Lower leg skin (tissue), 4 donors: ENCODE measurements at places on chromosomes 5 and 9. TPM values are rescaled to one million over a fixed set of nuclear protein-coding genes. Genes with fewer than 3 reads are reported as not detected.

- no peak for DNase-seq
Measured at GRCh38 chr5:82393951-82394350, 115.8 kb upstream of the RPS23 start.

- no peak for DNase-seq
Measured at GRCh38 chr5:55324815-55325418, 17.1 kb downstream of the MTREX start.

GRCh38 chr5:173885475-173886010, 2.6 kb upstream of the CPEB4 start:
- no peak for DNase-seq

DNA sequence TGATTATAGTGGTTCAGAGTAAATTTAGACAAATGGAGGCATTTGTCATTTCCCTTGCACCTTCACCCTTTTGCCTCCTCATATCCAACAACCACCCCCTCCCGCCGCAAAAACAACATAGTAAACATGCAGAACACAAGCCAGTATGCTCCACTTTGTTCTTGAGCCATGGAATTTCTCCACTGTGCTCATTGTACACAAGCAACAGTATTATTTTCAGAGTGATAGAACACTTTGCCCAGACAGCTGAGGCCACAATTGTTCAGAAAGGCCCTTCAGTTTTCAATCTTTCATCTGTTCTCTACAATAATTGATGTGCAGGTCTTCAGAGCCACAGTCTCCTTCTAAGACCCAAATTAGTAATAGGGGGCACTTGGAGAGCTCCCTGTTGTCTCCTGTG, 272.8 kb upstream of the SLC30A5 start:
- no peak for DNase-seq

DNA sequence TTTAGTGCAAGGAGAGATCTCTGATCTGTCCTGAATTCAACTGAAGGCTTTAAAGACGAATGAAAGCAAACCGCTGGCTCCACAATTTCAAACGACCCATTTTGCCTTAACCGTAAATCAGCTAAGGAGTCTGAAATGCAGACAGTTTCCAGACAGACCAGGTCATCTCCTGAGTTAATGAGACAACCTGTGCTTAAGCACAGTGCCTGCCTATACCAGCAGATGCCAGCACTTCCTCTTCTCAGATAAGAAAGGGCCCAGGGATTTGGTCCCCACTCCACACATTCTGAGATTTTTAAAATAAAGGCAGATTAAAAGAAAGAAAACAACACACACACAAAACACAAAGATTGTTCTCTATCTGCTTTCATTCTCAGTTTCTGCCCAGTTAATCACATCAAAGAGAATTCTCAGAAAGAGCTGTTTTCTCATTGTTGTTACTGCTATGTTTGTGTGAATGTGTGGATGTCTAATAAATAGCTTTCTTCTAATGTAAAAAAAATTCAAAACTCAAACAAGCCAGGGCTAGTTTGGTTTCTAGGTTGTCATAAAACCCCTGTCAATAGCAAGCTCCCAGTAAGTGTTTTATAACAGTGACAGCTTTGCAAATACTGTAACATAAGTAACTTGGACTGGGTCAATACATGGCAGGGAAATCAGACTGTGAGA, 157.7 kb upstream of the SLC24A2 start:
- DNase-seq: no peak

GRCh38 chr5:82339792-82340191, 61.6 kb upstream of the RPS23 start:
- no peak for DNase-seq

GRCh38 chr5:66945389-66946349, 250.9 kb downstream of the CD180 start:
- DNase-seq: no peak

DNA sequence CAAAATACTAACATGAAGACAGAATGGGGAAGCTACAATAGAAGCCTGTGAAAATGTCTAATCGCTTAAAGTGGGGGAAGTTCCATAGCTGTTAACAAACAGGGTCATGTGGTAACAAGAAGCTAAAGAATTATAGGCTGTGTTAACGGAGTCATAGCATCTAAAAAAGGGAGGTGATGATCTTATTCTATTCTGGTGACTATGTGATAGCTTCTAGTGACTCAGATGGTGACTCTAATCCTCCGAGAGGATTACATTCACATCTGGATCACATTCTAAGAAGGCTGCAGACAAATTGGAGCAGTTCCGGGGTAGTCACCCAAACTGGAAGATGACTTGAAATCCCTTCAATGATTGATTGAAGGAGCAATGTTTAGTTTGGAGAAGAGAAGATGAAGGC, 142.1 kb downstream of the LIFR start:
- no peak for DNase-seq

GRCh38 chr5:110940136-110940535, 131.4 kb upstream of the TSLP start:
- DNase-seq: no peak

GRCh38 chr5:37619353-37619752, 220.5 kb downstream of the GDNF start:
- DNase-seq: no peak

GRCh38 chr5:127586066-127586770, 62.7 kb upstream of the CTXN3 start:
- no peak for DNase-seq

GRCh38 chr5:848671-849111, 2.1 kb downstream of the ZDHHC11 start:
- no peak for DNase-seq

DNA sequence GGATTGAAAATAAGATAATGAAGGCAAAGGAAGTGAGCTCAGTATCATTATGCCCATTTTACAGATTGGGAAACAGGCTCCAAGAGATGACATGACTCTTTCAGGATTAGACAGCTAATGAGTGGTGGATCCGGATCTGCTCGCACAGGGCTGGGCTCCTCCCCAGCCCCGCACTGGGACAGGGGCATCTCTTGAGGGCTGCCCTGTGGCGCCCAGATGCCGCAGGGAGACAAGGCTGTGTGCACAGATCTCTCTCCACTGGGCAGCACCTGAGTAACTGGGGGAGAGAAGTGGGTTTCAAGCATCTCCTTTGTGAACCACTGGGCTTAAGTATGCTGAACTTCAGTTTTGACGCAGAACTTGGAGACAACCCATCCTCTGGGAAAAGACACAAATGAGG, 43.9 kb downstream of the ADAMTS2 start:
- peak; percentile 32 for DNase-seq

GRCh38 chr5:1268666-1269065, 26.2 kb downstream of the TERT start:
- DNase-seq: no peak

- DNase-seq: no peak
Measured at GRCh38 chr9:129338724-129339430, 160.8 kb upstream of the IER5L start.

- no peak for DNase-seq
Measured at GRCh38 chr5:61306531-61307131, 25.4 kb upstream of the ZSWIM6 start.

DNA sequence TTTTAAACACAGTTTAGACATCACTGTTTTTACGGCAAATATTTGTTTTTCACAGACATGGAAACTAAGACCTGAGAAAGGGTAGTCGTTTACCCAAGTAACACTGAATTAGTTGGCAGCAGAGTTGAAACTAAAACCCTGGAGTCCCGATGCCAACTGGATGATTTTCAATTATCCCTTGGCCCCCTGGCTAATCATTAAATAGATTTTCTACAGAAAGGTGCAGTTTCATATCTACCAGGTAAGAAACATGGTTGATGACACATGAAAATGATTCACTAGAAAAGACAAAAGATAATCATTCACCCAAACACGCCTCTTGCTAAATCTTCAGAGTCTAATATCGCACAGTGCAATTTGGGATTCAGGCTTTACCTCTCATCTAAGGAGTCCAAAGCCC, 136.9 kb downstream of the SEMA5A start:
- DNase-seq: no peak

DNA sequence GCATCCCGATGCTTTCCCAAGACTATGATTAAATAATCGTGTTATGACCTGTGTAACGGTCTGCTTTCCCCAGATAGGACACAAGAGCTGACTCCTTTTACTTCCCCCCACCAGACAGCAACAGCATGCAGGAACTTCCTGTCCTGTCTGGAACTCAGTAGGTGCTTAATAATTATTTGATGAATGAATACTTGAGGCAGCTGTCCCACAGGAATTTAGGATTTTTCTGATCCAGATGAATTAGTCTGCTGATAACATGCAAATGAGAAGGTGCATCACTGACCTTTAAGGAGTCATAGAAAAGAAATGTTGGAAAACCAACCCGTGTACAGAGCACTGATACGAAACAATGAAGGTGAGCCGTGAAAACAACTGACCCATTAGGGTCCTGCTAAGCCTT, 12.2 kb downstream of the RNF130 start:
- DNase-seq: no peak

DNA sequence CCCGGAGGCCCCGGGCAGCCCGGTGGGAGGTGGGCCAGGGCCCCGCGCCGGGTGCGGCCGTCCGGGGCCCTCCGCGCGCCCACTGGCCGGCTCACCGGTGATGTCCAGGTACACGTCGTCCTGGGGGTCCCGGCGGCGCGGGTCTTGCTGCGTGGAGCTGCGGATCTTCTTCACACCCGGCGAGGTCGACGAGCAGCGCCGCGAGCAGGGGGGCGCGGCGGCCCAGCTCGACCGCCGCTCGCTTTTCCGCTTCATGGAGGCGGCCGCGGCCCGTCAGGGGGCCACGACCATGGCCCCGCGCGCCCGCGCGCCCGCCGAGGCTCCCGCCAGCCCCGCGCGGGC, 548 bp downstream of the CDC14B start:
- DNase-seq: no peak

DNA sequence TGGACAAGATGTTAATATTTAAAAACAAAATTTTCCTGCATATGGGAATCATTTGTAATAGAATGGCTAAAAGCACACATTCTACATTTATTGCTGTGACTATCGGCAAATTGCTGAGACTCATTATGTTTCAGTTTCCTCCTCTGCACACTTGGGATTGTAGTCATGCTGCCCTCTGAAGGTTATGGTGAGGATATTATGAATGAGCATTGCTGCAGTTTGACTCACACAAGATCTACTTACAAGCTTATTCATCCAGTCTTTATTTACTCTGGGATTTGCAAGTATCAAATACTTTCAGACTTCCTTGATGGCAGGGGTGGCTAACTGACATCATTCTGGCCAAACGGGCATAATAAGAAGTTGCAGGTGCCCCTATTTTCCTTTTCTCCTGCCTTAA, 9.5 kb upstream of the NFIL3 start:
- no peak for DNase-seq

- no peak for DNase-seq
Measured at GRCh38 chr5:158381614-158382160, 522.7 kb upstream of the CLINT1 start.

DNA sequence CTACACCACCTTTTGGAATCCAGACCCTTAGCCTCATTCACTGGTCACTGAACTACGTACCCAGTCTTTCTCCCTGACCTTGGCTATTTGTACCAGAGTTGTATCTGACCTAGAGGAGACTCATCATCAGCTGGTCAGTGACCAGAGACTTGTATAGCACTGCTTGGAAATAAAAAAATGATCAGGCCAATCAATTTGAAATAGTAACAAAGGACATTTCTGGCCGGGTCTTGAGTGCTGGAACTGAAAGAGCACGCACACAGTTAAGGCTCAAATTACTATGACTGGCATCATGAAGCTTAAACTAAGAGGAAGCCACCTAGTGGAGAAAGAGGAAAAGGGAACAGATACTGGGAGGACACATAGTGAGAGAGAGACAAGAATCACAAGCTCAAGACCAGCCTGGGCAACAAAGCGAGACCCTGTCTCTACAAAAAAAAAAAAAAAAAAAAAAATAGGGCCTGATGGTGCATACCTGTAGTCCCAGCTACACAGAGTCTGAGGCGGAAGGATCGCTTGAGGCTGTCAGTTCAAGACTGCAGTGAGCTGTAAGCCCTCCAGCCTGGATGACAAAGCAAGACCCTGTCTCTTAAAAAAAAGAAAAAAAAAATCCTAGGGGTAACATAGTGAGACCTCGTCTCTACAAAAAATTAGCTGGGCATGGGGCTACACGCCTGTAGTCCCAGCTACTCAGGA, 12.8 kb upstream of the SRP19 start:
- DNase-seq: no peak

DNA sequence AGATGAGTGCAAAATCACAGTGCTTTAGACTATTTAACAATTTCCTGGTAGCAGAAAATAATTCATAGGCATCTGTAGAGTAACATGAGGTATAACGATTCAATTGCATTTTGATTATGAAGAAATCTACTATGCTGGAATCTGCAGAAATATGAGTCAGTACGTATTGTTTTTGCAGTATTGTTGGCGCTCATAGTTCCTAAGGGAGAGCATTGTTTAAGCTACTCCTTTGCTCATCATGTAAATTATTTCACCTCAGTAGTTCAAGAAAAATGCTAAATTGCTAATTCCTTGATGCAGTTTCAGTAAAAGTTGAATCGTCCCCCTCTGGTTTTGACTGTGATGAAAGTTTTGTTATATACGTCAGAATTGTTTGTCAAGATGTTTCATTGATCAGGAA, 458.4 kb downstream of the HINT1 start:
- no peak for DNase-seq

GRCh38 chr5:73373814-73374510, 74.6 kb downstream of the FOXD1 start:
- DNase-seq: no peak

DNA sequence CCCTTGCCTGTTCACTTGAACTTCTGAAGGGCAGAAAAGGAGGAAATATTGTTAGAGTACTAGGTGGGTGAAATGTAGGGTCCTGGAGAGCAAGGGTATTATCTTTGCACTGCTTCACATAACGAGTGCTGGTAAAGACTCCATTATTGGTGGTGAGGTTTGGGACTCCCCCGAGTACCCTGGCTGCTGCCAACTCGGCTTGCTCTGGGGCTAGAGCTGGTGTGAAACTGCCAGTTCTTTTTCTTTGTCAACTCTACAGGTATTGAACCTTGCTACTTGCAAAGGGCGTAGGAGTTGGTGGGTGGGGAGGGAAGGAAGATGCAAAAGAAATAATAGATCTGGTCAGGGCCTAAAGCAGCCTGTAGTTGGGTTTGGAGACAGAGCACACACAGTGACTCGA, 16.0 kb downstream of the MAST4 start:
- DNase-seq: no peak

GRCh38 chr9:80204054-80204453, 632.3 kb downstream of the TLE4 start:
- no peak for DNase-seq

The CSF1R gene
- 21.9 TPM for total RNA-seq

The STC2 gene
- total RNA-seq: 3.2 TPM

The CDH6 gene
- total RNA-seq: 0.61 TPM

The PGM5 gene
- total RNA-seq: 16.8 TPM

The SPOCK1 gene
- total RNA-seq: 10.0 TPM

The C9orf50 gene
- total RNA-seq: not detected

The CDX1 gene
- total RNA-seq: not detected

The FOXD4L5 gene
- total RNA-seq: not detected

The CDKN2B gene
- total RNA-seq: 83.2 TPM

The GPR151 gene
- not detected for total RNA-seq

The PCDHGB6 gene
- 7.4 TPM for total RNA-seq

The RIMOC1 gene
- 19.1 TPM for total RNA-seq

The MLANA gene
- 9.2 TPM for total RNA-seq

The C5orf58 gene
- 0.19 TPM for total RNA-seq

The LCN10 gene
- total RNA-seq: 5.7 TPM
